ENCODE measurements at places on chromosomes 6 and 20.

GRCh38 chr20:44395461-44396340, 40.2 kb downstream of the HNF4A start:
- DNase-seq: no peak

GRCh38 chr6:164227952-164228522, 813.5 kb downstream of the QKI start:
- DNase-seq: no peak

DNA sequence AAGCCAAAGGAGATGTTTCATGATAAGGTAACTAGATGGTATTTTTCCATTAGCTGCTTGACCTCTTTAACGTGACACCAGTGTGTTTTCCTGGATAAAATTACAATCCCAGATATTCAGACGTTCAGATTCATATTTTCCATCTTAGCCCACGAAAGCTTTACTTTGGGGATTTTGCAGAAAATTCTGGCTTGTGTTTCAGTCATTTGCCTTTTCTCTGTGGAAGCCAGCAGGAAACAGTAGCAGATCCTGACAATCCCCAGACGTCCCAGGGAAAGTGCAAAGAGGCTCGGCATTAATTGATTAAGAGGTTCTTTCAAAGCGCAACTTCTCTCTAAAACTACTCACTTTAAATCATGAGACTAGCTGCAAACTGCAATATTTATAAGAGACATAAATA, 243.6 kb downstream of the UST start:
- no peak for DNase-seq

GRCh38 chr6:98840385-98840784, 6.0 kb downstream of the POU3F2 start:
- DNase-seq: no peak

GRCh38 chr6:24982231-24982630, 46.5 kb upstream of the RIPOR2 start:
- no peak for DNase-seq

GRCh38 chr6:37324131-37325033, 29.4 kb upstream of the RNF8 start:
- DNase-seq: peak; percentile 10

DNA sequence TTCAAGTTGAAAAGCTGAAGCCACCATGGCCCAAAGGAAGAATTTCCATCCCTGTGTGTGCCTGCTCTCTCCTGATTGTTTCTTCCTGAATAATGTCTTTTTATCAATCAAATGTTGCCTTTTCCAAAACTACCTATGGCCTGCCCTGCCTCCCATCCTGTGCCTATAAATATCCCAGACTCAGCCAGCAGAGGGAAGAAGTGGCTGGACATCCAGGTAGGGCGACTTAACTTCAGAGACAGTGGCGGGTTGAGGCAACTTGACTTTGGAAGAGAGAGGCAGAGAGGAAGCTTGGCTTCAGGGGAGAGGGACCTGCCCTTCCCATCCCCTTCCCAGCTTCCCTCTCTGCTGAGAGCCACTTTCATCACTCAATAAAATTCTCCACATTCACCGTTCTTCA, 133.0 kb downstream of the LCA5 start:
- no peak for DNase-seq

DNA sequence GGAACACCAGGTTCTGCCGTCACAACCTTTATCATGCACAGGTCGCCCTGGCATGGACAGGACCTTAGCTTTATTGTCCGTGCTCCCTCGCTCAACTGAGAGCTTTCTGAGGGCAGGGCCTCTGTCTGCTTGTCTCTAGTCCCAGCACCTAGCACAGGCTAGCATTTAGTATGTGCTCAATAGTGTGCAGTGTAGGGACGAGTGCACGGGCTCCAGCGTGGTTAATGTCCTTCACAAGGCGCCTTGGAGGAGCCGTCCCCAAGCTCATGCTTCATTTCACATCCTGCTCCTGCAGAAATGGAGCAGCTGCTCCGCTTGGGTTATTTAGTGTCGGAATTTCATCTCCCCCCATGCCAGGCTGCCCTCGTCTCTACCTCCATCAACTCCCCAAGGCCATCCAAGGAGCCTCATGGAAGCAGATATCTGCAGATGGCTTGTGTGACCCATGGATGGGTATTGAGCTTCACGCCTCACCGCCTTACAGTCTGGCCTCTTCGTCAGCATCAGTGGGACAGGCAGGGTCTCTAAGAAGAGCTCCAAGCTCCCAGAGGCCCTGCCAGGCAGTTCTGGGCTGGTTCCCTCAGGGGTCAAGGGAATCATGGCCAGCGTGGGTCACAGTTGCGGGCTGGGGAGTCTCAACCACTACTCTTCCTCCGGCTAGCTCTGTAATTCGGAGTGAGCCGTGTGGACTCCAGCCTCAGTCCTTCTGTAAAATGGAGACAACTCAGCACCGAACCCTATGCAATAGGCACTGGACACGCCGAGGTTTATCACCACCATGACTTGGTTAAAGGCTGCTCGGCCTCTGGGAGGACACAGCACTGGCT, 60.8 kb upstream of the APCDD1L start:
- DNase-seq: no peak

- no peak for DNase-seq
These were observed 21.9 kb downstream of the DTD1 start for GRCh38 chr20:18609741-18610140.

DNA sequence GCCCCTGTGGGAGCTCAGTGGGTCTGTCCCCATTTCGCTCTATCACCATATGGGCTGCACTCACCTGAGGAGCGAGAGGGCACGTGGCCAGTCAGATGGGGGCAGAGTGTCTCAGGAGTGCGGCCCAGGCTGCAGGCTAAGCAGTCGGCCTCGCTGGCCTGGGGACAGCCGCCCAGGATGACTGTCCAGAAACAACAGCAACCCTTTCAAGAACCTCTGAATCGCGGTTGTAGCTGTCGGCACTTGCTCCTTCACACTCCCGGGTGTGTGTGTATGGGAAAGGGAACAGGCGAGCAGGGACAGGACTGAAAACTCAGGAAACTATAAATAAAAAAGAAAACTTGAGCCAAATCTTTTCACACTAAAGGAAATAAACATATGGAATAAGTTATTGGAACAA, 63.1 kb downstream of the TFAP2A start:
- DNase-seq: no peak

All from activated naive CD8-positive, alpha-beta T cell treated with anti-CD3 and anti-CD28 coated beads for 36 hours (primary cell).